ENCODE measurements at places on chromosomes 16 and 17.
A peak's percentile ranks its signal among the peaks of the same experiment; 100 is the strongest.

GRCh38 chr17:76812263-76812662 lies 55.9 kb upstream of the MGAT5B start:
- DNase-seq = no peak

DNA sequence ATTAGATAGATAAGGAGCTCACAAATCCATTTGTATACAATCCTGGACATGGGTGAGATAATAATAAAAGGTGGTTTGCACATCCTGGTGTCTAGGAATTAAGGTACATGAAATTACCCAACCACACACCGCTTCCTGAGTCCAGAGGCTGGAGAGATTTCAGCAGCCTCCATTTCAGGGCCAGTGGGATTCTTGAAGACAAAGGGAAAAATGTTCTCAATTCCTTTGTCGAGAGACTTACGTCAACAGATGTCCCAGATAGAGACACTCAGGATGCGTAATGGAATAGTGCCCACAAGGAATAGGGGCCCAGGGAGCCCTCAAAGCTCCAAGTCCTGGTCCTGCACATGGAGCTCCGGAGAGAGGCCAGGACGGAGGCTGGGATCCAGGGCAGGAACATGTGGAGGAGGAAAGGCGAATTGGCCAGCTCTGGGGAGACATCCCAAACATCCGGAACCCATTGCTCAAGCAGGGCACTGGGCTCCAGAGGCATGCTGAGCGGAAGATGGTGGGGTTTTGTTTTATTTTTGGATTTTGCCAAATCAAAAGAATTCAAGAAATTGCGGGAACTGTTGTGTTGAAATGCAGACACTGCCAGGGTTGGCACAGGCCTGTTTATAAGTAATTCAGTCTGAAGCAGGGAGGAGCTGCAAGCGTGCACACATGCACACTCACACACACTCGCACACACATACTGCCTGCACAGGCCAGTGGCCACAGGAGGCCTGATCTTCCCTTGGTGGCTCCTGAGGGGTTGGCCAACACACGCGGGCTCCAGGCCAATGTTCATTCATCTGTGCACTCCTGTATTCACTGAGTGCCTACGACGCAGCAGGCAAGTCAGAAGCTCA lies 97.2 kb downstream of the NOG start:
- DNase-seq = no peak

GRCh38 chr16:66616169-66616568 lies 11.7 kb downstream of the CMTM3 start:
- no peak for DNase-seq

DNA sequence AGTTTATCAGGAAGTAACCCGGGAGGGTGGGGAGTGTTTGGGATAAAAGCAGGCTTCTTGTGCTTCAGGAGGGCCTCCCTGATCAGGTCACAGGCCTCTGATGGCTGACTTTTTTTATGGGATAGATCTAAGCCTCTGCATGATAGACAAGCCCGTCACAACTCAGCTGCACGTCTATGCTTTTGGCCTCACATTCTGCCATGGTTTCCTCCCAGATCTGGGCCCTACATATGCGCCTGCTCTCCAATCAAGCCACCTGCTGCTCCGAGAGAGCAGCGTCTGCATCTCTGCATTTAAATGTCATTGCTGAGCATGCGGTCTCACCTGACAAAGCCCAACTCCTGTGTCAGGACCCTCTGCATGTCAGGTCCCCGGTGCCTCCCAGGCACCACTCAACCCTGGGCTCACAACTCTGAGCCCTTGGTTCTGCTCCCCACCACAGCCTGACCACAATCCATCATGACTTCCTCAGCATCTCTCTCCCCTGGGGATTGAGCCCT lies 45.3 kb upstream of the SREBF1 start:
- DNase-seq = no peak

GRCh38 chr16:82655072-82655714 lies 28.4 kb downstream of the CDH13 start:
- no peak for DNase-seq

- DNase-seq = no peak
Measured at GRCh38 chr16:81530814-81531213, 86.2 kb downstream of the CMIP start.

DNA sequence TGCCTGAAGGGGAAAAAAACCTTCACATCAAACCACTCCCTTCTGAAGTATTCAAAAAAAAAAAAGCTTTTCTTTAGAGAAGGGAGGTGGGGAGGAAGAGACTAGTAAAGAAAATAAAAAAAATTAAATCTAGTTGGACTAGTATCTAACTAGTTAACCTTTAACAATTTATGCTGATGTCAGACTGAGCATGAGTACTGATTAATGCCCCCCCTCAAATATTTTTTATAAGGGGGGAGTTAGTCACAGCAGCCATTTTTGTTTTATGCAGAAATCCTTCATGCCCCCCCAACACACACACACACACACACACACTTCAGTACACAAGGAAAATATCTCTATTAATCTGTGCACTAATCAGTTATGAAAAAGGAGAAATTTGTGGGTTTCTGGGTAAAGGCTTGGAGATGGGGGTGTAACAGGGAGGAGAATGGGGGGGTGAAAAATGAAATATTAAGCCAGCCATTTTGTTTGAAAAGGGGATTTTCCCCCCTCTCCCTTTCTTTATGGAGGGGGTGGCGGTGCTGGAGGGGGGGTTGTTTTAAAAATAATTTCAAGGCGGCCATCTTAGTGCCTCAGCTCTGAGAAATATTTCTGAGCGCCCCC lies 4.7 kb upstream of the CHD3 start:
- peak; percentile 64 for DNase-seq

GRCh38 chr17:17269926-17270773 lies 10.9 kb downstream of the COPS3 start:
- no peak for DNase-seq

GRCh38 chr16:28524681-28525171 lies 14.0 kb downstream of the NUPR1 start:
- no peak for DNase-seq

DNA sequence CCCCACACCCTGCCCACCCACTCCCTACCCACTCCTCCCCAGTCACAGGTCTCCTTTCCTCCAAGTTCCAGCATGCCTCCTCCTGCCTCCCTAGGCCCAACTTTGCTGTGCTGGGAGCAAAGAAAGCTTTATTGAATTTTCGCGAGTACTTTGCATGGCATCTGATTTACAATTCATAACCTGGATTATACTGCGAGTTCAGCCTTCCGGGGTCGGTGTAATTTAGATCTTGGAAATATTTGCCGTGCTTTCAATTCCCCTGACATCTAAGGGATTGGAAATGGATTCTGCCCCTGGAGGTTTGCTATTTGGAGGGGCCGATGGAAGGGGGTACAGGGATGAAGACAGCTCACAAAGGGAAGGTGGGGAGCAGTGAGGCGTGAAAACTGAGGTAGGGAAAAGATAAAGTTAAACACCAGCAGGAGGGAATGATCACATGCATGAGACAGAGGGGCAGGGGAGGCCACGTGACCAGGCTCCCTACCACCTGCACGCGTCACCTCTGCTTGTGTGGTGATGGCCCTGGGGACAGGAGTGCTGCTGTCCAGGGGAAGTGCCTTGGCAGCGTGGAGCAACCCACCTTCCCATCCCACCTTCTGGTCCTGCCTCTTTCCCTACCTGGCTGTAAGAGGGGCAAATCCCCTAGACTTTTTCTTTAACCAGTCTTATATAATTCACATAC lies 132.3 kb upstream of the RPL38 start:
- DNase-seq = peak; percentile 43

DNA sequence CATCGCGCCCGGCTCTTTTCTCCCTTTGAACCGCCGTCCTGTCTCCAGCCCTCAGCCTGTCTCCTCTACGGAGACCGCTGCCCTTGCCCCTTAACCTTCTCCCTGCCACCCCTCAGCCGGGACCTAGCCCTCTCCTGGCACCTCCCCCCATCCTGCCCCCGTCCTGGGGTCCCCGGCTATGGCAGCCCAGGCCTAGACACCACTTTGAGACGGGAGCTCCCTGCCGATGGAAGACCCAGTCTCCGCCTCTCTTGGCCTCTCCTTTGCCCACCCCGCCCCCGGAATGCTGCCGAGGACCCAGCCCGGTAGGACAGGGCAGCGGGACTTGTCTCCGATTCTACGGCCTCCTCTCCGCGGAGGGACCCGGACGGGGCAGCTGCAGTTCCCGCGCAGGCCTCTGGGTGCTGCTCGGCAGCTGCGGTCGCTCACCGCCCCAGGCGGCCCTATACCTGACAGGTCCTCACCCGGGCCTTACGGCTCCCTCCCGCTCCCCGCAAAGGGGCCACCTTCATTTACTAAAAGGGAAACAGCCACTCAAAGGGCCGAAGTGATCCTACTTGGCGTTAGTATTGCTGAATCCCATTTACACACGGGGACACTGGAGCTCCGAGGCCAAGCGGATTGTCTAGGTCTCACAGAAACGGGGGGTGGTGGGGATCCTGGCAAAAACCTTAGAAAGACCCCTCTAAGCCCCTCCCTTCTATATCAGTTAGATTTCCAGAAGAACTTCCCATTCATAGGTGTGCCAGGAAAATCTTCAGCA lies 32.6 kb upstream of the TAC4 start:
- DNase-seq = peak; percentile 78

GRCh38 chr17:46915596-46915995 lies 7.4 kb upstream of the GOSR2 start:
- no peak for DNase-seq

DNA sequence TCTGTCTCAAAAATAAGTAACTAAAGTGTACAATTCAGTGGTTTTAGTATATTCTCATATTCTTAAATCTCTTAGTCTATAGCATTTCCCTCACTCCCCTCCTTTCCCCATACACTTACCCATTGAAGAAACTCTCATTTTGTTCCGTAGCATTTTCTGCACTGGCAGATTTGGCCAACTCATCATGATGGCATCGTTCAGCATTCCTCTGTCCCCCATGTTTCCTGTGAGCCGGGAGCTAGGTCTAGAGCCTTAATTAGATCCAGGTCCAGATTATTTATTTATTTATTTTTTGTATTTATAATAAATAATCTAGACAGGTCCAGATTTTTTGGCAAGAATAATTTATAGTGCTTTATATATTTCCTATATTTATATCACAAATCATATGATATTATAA lies 31.0 kb downstream of the HEATR3 start:
- no peak for DNase-seq

DNA sequence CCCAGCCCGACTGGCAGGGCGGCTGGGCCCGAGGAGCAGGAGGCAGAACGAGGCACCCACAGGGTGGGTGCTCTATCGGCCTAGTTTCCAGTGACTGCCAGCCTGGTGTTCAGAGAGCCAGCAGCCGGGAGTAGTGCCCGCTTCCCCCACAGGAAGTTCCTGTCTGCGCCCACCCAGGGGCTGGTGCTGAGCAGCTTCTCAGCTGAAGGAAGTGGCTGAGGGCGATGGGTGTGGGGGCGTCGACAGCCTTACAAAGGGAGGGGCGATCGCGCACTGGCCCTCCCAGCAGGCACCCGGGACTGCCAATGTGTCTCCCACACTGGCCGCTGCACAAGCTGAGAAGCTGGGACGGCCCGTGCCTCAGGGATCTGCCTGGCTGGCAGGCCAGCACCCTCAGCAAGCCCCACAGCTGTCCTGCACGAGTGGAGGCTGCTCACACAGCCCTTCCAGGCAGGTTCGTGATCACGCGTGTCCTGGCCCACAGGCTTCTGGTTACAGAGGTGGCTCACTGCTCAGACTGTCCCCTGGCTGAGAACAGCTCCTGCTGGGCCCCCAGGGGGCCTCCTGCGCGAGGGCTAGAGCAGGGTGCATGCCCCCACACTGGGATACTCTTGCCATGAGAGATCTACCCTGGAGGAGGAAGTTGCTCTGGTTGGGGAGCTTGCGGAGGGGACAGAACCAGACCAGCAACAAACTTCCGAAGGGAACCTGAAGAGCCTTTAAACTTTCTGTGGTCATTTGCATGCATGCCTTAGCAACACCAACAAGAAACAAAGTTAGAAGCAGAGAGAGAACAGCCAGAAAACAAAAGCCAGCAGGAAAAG lies 2.5 kb downstream of the RNF166 start:
- no peak for DNase-seq

DNA sequence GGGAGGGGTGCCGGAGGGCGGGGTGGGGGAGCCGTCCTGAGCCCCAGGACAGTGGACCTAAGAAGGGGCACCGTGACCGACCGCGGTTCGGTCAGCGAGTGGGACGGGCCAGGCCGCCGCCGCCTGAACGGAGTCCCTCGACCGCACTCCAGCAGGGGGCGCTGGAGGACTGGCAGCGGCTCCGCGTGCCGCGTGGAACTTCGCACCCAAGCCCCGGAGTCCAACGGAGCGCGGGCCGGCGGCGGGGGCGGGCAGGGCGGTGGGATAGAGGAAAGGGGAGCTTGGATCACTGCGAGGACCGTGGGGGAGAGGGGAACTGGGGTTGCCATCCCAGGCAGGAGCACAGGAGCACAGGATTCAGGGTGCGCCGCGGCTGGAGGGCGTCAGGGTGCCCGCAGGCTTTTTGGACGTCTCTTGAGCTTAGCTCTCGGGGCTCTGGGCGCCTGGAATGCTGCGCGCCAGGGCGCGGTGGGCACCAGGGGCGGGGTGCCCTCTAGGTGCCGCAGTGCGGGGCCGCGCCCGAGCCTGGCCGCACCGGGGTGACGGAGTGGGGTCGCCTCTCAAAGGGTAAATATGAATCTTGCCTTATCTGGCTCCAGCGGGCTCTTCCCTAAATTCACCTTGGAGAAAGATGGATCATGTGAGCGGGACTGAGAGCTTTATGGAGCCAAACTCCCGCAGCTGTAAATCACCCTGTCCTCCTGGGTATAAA lies 379 bp upstream of the OTOP2 start:
- DNase-seq = peak; percentile 19

GRCh38 chr16:65388592-65388991 lies 266.7 kb upstream of the CDH11 start:
- DNase-seq = no peak

- DNase-seq = no peak
Measured at GRCh38 chr17:78473951-78474613, 95.6 kb downstream of the PGS1 start.

GRCh38 chr17:29640413-29640812 lies 17.7 kb upstream of the CORO6 start:
- no peak for DNase-seq

DNA sequence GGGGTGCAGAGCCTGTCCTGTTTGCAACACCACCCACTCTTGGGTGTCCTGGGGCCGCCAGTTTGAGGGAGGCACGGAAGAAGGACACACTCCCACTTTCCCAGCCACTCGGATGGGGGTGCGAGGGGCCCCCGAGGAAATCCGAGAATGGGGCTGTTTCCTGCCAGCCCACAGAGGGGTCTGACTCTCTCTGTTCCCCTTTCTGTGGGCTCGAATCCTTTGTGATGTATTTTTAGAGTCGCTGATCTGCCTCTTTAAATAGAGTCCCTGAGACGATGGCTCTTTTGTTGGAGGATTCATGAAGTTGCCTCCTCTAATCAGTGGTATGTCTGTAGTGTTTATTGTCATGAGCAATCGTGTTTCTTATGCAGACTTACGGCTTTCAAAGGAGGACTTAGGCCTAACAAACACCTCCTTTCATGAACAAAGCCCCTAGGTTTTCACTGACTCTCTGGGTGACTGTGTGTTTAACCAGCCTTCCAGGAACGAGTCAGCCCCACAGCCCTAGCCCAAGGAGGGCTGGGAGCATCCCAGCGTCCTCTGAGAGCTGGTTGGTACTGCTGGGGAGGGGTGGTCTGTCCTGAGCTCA lies 29.1 kb downstream of the CIBAR2 start:
- DNase-seq = no peak

Data from NCI-H510A treated with DMSO at 0.1 percent for 48 hours (cell line).